ENCODE measurements at places on chromosomes 13 and 19. TPM values are rescaled to one million over a fixed set of nuclear protein-coding genes. Genes with fewer than 3 reads are reported as not detected.

The RAB3A gene
- 8.8 TPM for total RNA-seq

The LHB gene
- total RNA-seq, result not detected

GRCh38 chr19:41993612-41994483 lies at the start of gene ATP1A3:
Gene ATP1A3, minus strand, starts transcription at chr19:41994230. Its CDS starts 154 bp downstream, at chr19:41994076.
- peaks cover 3% of the 10 kb centered on the region for H3K27me3 ChIP-seq
- H3K36me3 ChIP-seq, result no peaks in the 10 kb centered on the region
- peak within 1 kb of the TSS; percentile 74 for H3K4me3 ChIP-seq
- peaks cover 12% of the 10 kb centered on the region for H3K4me1 ChIP-seq
- DNase-seq, result peak; percentile 48

- no peak for DNase-seq
- no peaks in the 10 kb centered on the region for H3K36me3 ChIP-seq
- no peaks in the 10 kb centered on the region for H3K4me1 ChIP-seq
Observed at GRCh38 chr19:33683881-33684537, 62.3 kb downstream of the CHST8 start.

GRCh38 chr13:50365408-50366391 lies 350.5 kb downstream of the KCNRG start:
- H3K4me3 ChIP-seq, result peak overlapping the region; percentile 7
- peak; percentile 19 for DNase-seq
- peak overlapping the region; percentile 53 for H3K27ac ChIP-seq
- H3K27me3 ChIP-seq, result no peaks in the 10 kb centered on the region

DNA sequence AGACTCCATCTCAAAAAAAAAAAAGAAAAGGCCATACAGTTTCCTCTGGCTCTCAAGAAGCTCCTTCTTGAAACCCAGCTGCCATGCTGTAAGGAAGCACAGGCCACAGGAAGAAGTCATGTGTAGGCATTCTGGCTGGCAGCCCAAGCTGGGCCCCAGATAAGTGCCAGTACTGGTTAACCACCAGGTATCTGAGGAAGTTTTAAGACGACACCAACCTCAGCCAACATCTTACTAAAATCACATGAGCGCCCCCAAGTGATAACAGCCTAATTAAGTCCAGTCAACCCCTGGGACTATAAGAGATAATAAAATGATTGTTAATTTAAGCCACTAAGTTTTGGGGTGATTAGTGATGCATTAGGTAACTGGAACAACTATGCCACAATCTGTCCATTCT lies 27.4 kb upstream of the AKT2 start:
- no peak for DNase-seq
- H3K27ac ChIP-seq, result no peak overlapping the region
- H3K4me3 ChIP-seq, result no peak overlapping the region
- no peaks in the 10 kb centered on the region for H3K36me3 ChIP-seq
- H3K27me3 ChIP-seq, result no peaks in the 10 kb centered on the region

GRCh38 chr19:30076751-30077670 lies 135.0 kb downstream of the URI1 start:
- no peaks in the 10 kb centered on the region for H3K4me1 ChIP-seq
- H3K27ac ChIP-seq, result no peak overlapping the region
- no peak overlapping the region for H3K4me3 ChIP-seq

DNA sequence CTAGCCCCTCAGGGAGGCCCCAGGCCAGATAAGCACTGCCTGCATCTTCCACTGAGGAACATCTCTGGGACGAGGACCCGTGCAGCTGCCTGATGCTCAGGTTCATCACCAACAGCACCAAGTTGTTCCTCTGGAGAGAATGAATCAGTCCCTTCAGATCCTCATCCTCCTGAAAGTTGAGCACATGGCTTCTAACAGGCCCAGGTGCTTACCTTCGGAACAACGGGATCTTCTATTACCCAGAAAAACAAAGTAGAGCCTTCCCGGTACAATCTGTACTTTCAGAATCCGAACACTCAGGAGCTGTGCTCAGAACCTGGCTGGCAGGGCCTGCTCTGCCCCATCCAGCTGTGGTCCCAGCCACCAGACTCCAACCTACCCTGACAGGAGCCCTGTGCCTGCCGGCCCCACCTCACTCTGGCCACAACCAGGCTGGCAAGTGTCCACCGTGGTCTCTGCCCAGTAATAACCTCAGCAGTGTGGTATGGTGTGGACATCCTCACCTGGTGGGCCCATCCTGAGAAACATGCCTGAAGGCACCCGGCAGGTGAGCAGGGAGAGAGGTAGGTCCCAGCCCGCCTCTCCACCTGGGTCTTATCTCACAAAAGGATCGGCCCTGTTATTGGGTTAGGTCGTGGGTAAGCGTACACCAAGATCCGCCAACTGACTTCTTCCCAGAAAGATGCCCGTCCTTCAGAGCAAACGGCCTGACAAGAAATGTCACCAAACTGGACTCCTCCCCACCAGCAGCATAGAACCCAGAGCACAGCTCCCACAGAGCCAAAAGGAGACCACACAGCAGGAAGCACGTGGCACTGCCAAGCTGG lies 34.1 kb downstream of the ELL start:
- no peaks in the 10 kb centered on the region for H3K27me3 ChIP-seq
- H3K4me3 ChIP-seq, result no peak overlapping the region
- H3K27ac ChIP-seq, result no peak overlapping the region
- H3K36me3 ChIP-seq, result no peaks in the 10 kb centered on the region
